ENCODE measurements at places on chromosomes 4 and X.

DNA sequence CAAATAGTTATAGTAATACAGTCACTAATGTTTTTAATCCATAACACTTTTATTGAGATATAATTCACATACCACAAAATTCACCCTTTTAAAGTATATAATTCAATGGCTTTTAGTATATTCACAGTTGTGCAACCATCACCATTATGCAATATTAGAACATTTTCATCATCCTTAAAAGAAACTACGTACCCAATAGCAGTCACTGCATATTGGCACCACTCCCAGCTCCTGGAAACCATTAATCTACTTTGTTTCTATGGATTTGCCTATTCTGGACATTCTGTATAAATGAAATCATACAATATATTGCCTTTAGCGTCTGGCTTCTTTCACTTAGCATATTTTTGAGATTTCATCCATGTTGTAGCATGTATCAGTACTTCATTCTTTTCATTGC is 99.3 kb downstream of the AMMECR1 start:
- DNase-seq = no peak

DNA sequence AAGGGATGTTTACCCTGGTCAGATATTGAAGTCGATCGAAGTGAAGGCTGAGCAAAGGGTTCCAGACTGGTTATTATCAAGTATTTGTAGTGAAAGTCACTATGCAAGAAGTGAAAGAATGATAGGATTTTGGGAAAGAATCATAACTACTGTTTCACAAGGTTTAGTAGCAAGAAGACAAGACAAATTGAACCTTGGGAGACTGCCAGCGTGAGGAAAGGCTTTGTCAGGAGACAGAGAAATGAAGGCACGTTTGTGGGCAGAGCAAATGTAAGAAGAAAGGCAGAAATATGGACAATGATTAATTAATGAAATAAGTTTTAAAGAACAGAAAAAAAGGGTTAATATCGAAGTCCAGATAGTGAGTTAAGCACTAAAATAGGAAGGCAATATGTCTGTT is 456.8 kb downstream of the TRIML1 start:
- no peak for DNase-seq

DNA sequence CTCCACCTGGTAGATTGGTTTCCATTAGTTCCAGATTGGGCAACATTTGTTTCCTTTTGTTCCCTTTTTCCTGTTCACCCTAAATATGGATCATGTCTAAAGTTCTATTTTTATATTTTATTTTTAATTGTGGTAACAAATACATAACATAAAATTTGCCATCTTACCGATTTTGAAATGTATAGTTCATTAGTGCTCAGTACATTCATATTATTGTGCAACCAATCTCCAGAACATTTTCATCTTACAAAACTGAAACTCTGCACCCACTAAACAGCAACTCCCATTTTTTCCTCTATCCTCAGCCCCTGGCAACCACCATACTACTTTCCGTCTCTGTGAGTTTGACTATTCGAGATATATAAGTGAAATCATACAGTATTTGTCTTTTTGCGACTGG is 14.2 kb upstream of the RPS6KA3 start:
- no peak for DNase-seq

DNA sequence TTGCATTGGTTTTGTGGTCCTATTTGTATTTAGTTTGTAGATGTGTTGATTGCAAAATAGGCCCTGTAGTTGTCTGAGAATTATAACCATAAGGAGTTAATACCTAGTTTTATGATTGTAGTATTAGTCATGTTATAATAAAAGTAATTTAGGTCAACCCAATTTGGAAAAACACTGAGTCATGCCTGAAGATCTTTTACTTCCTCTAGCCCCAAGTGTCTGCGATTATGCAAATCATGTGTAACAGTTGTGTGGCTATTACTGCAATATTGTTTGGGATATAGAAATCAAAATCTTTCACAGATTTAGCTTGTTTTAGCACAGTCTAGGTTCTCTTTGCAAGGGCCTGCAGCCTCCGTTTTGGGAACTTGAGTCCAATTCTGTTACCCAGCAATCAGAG is 12.6 kb downstream of the SRD5A3 start:
- DNase-seq = peak; percentile 74

DNA sequence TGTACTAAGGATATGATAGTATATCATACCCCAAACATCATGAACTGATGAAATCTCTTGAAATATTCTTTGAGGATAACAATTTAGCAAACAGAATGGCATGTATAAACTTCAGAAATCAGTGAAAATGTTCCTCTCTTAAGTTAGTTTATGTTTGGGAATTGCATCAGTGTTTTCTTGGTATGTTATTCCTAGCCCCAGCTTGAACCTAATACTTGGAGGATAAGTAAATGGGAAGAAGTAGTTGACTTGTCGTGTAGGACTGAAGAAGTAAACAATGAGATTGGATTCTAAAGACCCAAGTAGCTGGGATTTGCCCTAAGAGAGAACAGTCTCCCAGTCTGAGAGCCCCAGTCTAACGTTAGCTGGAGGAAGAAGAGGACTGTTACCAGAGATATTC is 355.7 kb downstream of the GALNTL6 start:
- no peak for DNase-seq
